ENCODE measurements at places on chromosomes 2 and 18. TPM values are rescaled to one million over a fixed set of nuclear protein-coding genes. Genes with fewer than 3 reads are reported as not detected.

The PRKAG3 gene
- 19.3 TPM for total RNA-seq

The TRMT61B gene
- 9.4 TPM for total RNA-seq

The TMEM37 gene
- 2.0 TPM for total RNA-seq

The DTYMK gene
- total RNA-seq, result 22.7 TPM

The EFEMP1 gene
- 19.7 TPM for total RNA-seq

The SULT1C2 gene
- total RNA-seq, result 0.13 TPM

The CPO gene
- total RNA-seq, result 0.13 TPM

The CCDC74B gene
- 1.5 TPM for total RNA-seq

The GPR75 gene
- 0.75 TPM for total RNA-seq

The GPBAR1 gene
- total RNA-seq, result 1.3 TPM

The C2orf15 gene
- 0.04 TPM for total RNA-seq

The GPR39 gene
- 0.09 TPM for total RNA-seq

The IL1A gene
- total RNA-seq, result not detected

The MYOM1 gene
- total RNA-seq, result 377 TPM

The CHST9 gene
- 0.27 TPM for total RNA-seq

The CD8B gene
- 0.31 TPM for total RNA-seq

The TMEM163 gene
- total RNA-seq, result 0.66 TPM

The AQP12A gene
- not detected for total RNA-seq

The GLI2 gene
- 6.2 TPM for total RNA-seq

The RAD51AP2 gene
- total RNA-seq, result under 0.01 TPM

The MDH1B gene
- 0.40 TPM for total RNA-seq

Data from muscle of leg (tissue), 16 donors.